Psoas muscle (tissue), 8 donors: ENCODE measurements at places on chromosomes 5 and 9.
A peak's percentile ranks its signal among the peaks of the same experiment; 100 is the strongest.

- DNase-seq, result no peak
Observed at GRCh38 chr5:32687499-32687831, 23.7 kb upstream of the NPR3 start.

- DNase-seq, result no peak
Observed at GRCh38 chr5:86127696-86128095, 490.0 kb upstream of the COX7C start.

GRCh38 chr5:111075520-111075919 lies 4.0 kb downstream of the TSLP start:
- no peak for DNase-seq

DNA sequence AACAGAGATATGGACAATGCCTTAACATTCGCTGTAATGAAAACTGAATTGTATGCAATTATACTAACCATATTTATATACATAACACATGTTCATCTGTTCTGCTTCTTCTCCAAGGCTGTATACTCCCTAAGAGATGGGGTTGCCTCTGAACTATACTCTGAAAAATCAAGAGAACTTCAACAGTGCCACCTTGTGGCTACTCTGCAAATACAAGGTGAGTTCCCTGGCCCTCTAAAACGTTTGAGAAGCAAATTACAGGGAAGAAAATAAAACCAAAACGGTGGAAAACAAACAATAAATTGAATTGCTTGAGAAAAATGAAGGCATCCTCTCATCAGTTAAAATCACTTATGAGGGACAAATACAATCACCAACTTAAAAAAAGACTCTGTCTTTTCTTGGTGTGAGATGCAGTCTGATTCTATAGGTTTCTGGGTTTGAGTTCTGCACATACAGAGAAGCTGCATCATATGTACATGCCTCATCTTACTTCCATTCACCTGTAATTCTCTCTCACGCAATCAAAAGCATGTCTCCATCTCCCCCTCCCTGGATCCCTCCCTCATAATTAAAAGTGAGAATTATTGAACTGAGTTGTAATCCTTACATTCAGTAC lies 98.6 kb downstream of the FBXW11 start:
- no peak for DNase-seq

DNA sequence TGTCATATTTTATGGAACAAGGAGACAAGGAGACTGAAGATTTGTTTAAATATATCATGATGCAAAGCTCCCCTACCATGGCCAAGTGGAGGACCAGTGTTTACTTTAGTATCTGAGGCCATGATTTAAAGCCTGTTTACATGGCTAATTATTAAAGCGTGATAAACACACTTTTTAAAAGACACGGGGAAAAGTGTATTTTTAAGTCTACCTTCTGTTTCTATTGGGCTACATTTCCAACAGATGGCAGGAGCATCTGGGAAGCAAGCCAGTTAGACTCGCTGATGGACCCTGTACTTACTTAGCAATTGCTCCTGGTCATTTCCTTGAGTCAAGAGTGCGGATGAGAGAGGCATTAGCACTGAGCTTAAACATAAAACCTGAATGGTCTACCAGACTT lies 480.3 kb upstream of the SEMA6A start:
- no peak for DNase-seq

- no peak for DNase-seq
Observed at GRCh38 chr9:92010705-92011536, 60.9 kb upstream of the ROR2 start.

- no peak for DNase-seq
Observed at GRCh38 chr5:30918171-30918570, 275.3 kb upstream of the CDH6 start.

DNA sequence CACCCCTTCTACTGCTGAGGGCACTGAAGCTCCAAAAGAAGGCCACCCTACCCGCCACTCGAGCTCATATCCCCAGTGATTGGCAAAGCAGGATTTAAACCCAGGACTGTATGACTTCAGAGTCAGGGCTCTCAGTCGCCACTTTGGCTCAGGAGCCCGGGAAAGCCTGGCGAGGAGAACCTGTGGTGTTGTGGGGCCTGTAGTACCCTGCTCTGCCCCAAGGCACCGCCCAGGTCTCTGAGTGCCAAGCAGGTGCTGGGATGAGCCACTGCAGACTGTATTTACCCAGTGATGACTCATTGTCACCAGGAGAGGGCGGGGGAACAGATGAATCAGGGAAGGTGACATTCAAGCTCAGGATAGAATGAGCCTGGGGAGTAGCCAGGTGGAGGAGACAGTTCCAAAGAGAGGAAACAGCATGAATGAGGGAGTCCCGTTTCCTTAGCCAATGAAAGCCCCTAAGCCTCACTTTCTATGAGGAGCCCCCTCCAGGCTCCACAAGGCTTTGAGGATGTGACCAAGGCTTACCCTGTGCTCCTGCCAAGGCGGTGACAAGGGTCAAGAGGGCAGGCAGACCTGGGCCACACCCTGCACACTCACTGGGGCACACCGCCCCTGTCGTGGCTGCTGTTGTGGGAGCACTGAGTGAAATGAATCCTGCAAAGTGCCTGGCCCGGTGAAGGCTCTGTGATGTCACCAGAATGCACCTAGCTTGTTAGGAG lies 17.8 kb upstream of the DPM2 start:
- peak; percentile 94 for DNase-seq

DNA sequence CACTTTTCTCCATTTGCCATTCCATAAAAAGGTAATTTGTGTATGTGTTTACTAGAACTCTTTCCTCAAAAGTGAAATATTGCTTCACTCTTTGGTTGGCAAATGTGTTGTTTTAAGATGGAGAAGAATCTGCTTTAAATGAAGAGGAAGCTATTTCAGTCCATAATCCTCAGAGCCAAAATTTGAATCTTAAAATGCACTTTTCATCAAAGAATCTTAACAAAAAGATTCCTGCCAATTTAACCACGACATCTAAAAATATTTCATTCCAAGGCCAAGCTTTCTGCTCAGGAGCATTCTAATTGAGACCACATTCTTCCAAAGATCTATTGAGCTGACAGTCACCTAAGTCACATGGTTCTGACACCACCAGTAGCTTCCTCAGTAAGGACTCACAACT lies 7.5 kb downstream of the GABRB2 start:
- DNase-seq, result no peak

GRCh38 chr5:177035976-177036375 lies 13.5 kb downstream of the ZNF346 start:
- DNase-seq, result no peak

- DNase-seq, result no peak
Observed at GRCh38 chr9:126216826-126217225, 109.8 kb upstream of the MVB12B start.

DNA sequence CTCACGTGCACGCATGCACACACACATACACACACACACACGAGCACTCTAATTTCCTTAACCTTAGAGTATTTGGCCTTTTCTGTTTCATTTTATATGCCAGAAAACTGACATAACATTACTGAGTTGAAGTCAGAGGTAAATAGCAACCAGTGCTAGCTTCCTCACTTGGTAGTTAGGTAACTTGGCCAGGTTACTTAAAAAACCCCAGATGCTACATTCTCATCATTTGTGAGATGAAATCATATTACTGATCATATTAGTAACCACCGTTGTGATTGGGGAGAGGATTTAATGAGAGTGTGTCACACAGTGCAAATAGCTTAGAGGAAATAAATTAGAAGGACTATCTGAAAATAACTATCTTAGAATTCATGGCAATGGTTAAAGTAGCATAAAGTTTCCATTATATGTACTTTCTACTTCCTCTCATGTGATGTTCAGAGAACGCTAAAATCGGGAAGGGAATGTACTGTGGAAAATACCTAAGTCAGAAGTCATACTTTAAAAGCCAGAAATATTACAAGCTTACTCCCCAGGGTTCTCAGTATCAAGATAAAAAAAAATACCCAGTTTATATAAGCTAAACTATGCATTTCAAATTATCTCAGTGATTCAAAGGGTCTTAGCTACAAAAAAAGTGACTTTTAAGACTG lies 120.5 kb downstream of the TUSC1 start:
- no peak for DNase-seq

- DNase-seq, result no peak
Observed at GRCh38 chr9:128214571-128215490, 11.7 kb downstream of the DNM1 start.

DNA sequence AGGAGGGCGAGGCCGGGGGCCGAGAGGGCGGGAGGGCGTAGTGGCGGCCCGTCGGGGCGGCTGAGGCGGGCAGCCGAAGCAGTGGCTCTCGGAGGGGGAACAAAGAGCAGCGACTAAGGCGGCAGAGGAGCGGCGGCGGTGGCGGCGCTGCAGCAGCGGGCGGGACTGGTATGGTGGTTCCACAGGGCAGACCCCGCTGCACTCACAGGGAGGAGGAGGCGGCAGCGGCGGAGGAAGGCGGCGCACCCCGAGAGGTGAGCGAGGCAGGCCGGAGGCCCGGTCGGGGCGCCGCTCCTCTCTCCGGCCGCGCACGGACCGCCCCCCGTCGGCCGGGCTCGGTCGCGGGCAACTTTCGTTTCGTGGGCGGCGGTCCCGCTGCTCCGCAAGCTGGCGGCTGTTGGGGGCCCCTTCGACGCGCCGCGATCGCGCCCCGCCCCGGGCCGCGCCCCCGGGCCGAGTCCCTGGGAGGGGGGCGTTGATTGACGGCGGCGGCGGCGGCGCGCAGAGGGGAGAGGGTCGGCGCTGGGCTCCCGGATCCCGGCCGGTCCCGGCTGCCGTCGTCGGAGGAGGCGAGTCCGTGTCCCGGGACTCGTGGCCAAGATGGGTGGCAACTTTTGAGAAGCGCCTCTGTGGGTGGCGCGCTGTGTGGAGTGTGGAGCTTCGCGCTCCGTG lies 467 bp downstream of the CNOT6 start:
- peak; percentile 60 for DNase-seq

DNA sequence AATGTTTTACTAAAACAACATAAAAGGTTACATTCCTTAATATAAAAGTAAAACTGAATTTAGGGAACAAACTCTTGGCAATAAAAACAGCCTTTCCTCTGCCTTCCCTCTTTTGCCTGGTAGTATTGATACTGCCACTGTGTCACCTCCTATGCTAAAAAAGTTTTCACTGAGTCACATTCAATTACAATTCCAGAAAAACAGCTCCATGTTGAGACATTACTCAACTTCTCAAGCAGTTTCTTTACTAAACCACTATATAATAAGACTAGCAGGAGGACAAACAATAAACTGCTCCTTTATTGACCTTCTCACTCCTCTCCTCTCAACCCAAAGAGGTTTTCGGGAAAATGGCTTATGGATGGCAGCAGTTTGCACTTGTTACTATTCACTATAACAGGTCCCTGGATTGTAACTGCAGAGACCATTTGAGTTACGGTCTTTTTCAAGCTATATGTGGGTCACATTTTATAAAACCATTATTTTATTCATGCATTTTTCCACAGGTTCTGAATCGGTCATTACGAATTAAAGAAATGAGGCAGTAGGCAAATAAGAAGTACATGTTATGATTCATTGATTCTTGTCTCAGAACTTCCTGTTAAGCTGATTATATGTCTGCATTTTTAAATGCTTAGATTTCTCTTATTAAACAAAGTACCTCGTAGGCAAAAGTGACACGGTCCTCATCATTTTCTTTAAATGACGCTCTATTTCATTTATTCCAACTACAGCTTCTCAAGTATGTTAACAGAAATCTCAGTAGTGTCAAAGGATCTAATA lies 2.1 kb downstream of the ZDHHC21 start:
- DNase-seq, result no peak

DNA sequence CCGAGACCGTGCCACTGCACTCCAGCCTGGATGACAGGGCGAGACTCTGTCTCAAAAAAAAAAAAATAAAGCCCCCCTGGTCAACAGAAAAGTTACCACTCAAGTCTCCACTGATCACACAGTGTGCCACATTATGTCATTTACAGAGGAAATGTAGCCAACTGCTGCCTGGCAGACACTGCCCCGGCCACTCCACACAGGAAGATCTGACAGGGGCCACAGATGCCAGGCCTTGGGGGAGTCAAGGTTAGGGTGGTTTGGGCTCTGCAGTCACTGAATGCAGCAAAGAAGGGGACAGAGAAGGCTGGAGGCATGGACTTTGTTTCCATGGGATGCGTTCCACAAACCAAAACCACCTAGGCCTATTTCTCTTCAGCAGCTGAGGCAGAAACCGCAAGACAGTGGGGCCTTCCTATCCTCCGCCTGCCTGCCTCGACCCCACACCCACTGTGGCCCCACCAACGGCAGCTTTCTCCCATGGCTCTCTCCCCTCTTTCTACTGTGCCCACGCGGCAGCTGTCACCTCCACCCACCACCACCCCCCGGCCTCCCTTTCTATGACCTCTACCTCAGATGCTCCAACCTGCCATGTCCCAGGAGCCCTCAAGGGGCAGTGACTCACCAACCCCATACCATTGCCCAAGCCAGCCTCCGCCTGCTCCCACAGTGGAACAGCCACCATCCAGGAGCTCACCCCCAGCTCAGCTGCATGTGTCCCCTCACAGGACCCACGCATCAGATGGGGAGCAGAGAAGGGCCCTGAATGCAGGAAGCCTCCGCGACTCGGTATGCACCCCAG lies 12.4 kb downstream of the IPPK start:
- no peak for DNase-seq

- no peak for DNase-seq
Observed at GRCh38 chr9:32441678-32442077, 57.2 kb downstream of the ACO1 start.

GRCh38 chr5:111262815-111263214 lies 38.6 kb downstream of the CAMK4 start:
- DNase-seq, result no peak

DNA sequence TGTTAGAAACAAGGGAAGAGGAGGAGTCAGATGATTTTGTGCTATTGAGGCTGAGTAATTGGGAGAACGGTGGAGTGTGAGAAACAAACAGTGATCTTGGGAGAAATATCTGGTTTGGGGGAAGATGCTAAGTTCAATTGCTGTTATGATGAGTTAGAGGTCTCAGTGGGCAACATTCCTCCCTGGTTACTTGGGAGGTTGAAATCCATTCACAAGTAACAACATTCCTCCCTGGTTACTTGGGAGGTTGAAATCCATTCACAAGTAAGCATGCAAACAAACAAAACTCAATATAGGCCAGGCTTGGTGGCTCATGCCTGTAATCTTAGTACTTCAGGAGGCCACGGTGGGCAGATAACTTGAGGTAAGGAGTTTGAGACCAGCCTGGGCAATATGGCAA lies 38.7 kb downstream of the AGXT2 start:
- DNase-seq, result no peak

DNA sequence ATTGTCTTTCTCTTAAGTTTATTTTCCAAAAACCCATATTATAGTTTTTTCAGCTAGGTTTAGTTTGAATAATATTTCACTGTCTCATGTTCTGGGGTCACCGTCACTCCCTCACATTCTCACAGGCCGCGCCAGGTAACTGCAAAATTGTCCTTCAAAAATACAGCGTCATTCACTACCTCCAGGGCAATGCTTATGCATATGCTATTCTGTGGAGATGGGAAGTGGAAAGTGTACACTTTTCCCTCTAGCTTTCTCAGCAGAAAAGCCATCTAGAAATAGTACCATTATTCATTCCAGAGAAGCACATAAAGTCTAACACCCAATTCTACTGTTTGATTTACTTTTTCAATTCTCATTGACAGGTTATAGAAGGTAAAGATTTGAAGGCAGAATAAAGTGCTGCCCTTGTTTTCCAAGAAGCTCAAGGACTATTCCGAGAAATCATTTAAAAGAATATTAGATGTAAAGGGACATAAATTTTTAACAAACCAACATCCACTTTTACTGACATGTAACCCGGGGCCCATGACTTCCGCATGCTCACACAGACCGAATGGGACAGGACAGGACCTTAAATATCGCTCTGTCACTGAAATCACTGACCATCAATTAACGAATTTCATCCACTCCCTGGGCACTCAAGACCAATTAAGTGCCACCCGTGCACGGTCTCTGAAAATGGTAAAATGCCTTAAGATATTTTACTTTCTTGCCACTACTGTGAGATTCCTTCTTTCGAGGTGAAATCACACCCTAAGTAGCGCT lies 720 bp downstream of the NUDT12 start:
- DNase-seq, result no peak

- DNase-seq, result no peak
Observed at GRCh38 chr5:123528878-123529277, 16.9 kb downstream of the CSNK1G3 start.
